HS-5 (cell line): ENCODE measurements at places on chromosomes 5 and 9.

GRCh38 chr9:108924466-108924865 is 9.5 kb downstream of the ELP1 start:
- DNase-seq: no peak

DNA sequence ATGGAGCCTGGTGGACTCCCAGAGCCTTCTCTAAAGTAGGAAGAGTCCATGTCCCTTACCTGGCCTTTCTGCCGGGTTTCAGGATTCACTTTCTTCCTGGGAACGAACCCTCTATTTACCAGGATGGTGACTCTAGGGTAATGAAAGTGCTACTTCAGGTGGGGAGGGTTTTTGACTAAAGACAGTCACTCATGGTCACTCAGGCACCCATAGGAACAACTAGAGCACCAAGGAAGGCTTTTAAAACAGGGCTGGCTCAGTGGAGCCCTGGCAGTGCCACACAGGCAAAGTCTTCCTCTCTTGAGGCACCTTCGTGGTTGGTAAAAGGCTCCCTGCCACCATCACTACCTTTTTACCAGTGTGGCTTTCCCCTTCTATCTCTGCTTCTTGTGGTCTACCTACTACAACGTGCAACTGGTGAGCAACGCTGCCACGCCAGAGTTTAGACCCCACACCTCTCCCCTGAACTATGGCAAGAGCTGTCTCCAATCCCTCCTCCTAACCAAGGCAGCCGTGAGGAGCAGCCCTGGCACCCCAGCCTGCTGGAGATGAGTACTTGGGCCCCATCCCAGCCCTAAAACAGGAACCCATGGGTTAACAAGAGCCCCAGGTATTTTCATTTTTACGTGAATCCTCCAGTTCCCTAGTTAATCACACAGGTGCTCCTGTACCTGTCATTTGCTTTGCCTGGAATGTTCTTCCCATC is 3.5 kb downstream of the SURF1 start:
- no peak for DNase-seq

GRCh38 chr5:178209334-178210072 is 5.2 kb downstream of the HNRNPAB start:
- no peak for DNase-seq

DNA sequence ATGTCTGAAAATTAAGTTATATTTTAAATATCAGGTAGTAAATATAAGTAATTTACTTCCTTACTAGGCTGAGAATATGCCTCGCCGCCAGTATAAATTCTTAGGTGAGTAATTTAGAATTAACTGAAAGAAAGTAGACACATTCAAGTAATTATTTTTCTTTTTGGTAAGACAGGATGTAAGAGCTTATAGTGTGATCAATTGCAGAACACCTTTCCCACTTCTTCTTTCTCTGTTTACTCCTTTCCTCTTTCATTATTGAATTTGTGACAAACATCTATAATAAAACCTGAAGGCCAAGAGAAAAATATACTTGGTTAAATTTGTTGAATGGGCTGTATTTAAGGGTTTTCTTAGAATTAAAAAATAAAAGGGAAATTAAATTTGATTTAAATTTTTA is 195.1 kb upstream of the CDKN2B start:
- DNase-seq: no peak

DNA sequence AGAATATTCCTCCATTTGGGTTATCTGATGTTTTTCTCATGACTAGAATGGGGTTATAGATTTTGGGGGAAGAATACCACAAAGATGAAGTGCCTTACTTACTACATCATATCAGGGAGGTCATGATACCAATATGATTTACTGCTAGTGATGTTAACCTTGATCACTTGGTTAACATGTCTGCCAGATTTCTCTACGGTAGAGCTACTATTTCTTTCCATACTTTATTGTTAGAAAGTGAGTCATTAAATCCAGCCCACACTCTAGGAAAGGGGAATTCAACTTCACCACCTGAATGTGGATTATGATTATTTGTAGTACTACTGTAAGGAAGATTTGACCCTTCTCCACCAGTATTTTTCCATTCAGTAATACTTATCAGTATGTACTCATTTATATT is 64.7 kb downstream of the UBE2R2 start:
- no peak for DNase-seq
